Lower leg skin (tissue), 4 donors: ENCODE measurements at places on chromosomes 7 and 10. TPM values are rescaled to one million over a fixed set of nuclear protein-coding genes. Genes with fewer than 3 reads are reported as not detected.

GRCh38 chr10:127826154-127826725 is 66.5 kb downstream of the CLRN3 start:
- DNase-seq: peak; percentile 76

- DNase-seq: no peak
Measured at GRCh38 chr10:98646998-98647917, 200.5 kb upstream of the HPS1 start.

DNA sequence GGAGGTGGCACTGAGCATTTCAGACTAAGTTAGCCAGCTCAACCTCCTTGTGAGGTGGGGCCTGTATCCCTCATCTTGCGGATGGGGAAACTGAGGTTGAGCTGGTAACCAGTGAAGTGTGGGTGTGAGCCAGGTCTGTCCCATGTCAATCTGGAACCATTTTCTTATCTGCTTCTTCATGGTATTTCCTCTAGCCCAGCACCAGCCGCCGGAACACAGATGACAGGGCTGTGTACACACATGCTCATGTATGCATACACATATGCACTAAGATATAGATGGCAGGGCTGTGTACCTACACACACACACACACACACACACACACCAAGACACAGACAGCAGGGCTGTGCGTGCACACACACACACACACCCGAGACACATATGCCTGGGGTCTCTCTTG is 18.5 kb downstream of the RAMP3 start:
- DNase-seq: no peak

DNA sequence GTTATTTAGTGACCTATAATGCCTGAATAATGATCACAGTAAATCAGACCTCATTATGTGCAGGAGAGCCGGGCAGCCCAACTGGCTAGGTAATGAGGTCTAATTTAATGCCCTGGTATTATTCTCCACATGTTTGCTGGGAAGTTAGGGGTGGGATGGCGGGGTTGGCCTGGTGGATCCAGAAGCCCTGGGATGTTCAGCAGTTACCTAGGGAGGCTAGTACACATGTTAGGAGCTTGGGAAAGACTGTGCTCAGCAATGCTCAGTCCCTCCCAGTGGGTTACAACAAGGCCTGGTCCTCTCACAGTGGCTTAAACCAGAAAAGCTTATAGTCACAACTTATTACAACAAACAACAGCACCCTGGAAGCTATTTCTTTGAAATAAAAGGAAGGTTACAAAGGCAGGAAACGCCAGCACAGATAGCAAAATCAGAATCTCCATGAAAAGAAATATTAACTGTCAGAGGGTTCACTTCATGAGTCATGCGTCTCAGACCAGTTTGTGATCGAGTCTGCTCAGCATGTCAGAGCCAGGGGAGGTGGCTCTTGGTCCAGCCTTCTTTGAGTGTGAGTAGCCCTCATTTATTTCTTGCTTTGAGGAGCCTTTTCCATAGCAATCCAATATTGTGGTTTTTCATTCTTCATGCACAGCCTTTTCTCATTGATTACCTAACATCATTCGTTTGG is 418.6 kb upstream of the NPVF start:
- DNase-seq: no peak

The LRRC18 gene
- not detected for total RNA-seq

- no peak for DNase-seq
Measured at GRCh38 chr10:61778137-61778536, 115.4 kb downstream of the CABCOCO1 start.

DNA sequence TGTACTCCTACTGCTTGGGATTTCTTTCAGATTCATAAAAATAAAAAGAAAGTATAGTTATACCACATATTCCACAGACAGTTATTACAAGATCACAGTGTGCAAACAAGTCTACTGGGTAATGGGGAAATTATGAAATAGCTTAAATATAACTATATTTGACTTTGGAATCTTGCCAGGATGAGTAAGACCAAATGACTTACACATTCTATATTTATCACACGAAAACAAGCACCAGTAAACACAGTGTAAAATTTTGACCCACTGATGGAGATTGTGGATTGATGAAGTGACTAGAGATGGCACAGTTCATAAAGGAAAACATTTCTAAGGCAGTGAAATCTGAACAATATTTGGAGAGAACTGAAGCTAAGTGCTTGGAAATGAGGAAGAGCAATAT is 339.7 kb downstream of the THSD7A start:
- no peak for DNase-seq

- DNase-seq: no peak
Measured at GRCh38 chr7:47458486-47458885, 123.4 kb downstream of the TNS3 start.

The LOXL4 gene
- 1.7 TPM for total RNA-seq

DNA sequence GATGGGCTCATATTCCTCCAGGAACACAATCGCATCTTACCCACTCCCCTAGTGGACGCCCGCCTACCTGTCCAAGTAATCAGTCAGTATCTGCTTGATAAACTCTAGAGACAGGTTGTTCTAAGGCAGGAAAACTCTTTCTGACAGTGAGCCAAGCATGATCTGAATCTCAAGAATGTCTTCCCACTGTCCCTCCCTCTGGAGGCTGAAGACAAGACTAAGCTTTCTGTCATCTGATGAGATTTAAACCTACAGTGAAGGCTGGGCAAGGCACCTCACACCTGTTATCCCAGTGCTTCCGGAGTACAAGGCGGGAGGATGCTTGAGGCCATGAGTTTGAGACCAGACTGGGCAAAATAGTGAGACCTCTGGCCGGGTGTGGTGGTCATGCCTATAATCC is 586.6 kb downstream of the GALNT17 start:
- DNase-seq: no peak

The SLC26A3 gene
- not detected for total RNA-seq

The TFEC gene
- 0.34 TPM for total RNA-seq

The SPDYE5 gene
- 0.17 TPM for total RNA-seq

The TSPAN33 gene
- total RNA-seq: 8.2 TPM

The PKD2L1 gene
- not detected for total RNA-seq

DNA sequence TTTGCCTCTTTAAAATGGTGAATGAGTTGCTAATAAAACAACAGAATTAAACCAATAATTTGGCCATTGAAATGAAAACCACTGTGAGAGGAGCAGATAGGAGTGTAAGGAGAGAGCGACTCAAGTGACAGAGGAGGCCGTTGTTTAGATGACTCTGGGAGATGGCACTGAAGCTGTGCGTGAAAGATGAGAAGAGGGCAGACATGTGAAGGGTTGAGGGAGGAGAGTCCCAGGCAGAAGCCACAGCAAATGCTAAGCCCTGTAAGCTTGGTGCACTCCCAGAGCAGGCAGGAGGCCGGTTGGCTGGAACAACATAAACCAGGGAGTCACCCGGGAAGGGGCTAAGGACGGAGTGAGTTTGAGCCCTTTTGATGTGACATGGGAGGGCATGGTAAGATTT is 814 bp upstream of the OPALIN start:
- no peak for DNase-seq

DNA sequence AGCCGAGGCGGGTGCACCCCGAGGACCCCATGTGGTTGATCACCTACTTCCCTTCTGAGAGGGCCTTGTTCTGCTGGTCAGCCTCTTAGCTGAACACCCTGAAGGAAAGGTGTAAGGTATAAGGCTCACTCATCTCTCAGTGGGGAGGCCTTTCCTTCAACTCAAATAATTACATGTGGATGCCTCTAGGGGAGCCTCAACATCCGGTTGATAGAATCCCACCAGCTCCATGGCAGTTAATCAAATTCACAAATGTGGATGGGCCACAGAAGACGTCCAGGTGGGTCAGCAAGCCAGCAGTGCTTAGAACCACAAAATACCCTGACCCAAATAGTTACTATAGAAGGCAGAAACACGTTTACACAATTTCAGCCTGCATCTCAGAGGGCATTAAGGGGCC is 37.7 kb upstream of the ZNF32 start:
- peak; percentile 43 for DNase-seq

DNA sequence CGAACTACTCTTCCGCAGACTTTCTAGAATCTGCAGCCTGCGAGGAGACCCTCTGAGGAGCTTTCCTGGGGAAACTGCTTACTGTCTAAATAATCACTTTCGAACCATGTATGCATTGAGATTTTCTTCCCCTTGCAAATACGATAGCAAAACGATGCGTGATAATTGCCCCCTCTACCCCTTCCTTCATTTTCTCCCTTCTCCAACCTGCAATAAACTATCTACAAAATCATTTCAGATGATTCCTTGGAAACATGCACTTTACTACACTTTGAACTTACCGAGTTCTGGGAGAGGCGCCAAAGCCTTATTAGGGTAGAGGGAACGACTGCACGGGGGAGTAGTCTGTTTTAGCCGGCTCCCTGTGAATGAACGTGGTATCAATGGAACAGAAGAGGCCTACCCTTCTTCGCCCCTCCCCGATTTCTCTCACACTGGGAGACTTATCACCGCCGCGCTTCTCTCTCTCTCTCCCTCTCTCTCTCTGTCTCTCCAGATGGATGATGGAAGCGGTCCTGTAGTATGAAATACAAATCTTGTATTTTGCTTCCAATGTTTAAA is at the start of gene FGFBP3:
TSS of gene FGFBP3 (minus strand) at position 370 of the 561 bp plus-strand sequence. CDS start 517 bp downstream, outside the sequence.
- DNase-seq: no peak

- DNase-seq: no peak
Measured at GRCh38 chr10:69769395-69769992, 32.2 kb upstream of the COL13A1 start.

DNA sequence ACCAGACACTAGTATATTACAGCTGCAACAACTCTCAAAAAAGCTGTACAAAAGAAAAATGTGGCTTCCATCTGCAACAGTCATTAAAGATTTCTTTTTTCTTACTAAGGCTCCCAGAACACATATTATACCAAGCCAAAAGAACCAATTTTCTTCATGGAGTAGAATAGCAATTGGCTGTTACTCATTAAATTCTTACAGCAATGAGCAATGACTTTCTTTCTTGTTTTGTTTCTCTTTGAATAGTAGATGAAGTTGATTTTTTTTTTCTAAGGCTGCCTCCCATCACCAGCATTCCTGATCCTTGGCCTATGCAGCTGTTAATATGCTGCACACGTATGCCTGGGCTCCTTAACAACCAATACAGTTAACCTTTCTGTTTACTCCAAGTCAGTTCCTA is 36.6 kb upstream of the SPOCK2 start:
- DNase-seq: no peak

GRCh38 chr7:149670288-149670687 is 103.1 kb downstream of the ZNF467 start:
- no peak for DNase-seq

The HIF1AN gene
- total RNA-seq: 15.0 TPM

DNA sequence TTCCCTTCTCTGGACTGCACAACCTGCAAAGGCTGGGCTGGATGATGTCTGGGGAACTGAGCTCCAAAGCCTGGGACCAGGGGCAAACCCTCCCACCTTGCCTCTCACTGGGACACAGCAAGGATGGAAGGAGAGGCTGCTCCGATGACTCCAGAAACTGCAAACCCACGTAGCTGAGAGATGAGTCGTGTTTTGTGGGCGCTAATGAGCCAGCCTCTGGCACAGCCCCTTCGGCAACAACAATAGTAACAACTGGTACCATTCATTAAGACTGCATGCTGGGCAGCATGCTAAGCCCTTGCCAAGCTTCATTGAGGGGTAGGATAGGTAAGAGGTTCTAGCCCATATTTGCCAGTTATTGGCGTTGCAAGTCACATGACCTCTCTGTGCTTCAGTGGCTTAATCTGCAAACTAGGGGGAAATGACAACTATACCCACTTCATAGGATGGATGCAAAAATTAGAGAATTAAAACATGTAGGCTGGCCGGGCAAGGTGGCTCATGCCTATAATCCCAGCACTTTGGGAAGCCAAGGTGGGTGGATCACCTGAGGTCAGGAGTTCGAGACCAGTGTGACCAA is 145.9 kb downstream of the SH3PXD2A start:
- DNase-seq: no peak

DNA sequence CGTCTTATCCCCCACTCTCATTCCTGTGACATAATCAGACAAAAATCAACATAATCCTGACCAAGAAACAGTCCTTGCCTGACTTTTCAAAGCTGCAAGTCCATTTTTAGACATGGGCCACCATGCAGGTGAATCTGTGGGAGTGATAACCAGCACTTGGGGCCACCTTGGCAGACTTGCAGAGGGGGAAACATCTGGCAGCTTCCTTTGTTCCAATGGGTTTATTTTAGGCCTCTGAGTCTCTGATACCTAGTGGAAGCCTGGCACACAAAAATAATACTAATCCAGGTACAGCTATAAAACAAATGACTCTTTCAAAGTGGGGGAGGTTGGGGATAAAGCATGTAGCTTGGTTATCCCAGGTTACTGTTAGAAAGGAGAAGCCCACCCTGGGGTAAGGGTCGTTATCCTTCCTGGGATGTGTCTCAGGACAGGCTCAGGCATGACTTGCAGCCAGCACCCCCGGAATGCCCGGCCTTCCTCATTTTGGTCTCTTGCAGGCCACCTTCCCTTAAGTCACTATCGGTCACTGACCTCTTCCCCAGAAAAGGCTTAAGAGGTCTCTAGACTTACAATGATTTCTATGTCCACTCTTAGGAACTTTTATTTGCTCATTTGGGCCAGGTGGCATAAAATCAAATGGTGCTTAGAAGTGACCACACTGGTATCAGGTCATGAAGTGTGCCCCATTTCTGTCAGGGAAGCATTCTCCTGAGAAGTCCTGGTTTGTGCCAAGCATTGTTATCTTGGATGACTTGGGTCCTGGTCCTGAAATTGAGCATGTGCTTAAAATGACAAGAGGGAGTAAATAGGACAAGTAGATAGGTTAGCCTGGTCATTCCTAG is 37.6 kb downstream of the EEPD1 start:
- no peak for DNase-seq

GRCh38 chr7:71752171-71752935 is 620.4 kb downstream of the GALNT17 start:
- DNase-seq: peak; percentile 85

GRCh38 chr10:93250010-93250409 is 176.3 kb downstream of the CYP26A1 start:
- no peak for DNase-seq

The RASA4B gene
- total RNA-seq: 28.3 TPM

- DNase-seq: no peak
Measured at GRCh38 chr7:2150445-2150815, 82.3 kb downstream of the MAD1L1 start.

GRCh38 chr10:84015877-84016595 is 123.3 kb upstream of the GHITM start:
- DNase-seq: no peak

DNA sequence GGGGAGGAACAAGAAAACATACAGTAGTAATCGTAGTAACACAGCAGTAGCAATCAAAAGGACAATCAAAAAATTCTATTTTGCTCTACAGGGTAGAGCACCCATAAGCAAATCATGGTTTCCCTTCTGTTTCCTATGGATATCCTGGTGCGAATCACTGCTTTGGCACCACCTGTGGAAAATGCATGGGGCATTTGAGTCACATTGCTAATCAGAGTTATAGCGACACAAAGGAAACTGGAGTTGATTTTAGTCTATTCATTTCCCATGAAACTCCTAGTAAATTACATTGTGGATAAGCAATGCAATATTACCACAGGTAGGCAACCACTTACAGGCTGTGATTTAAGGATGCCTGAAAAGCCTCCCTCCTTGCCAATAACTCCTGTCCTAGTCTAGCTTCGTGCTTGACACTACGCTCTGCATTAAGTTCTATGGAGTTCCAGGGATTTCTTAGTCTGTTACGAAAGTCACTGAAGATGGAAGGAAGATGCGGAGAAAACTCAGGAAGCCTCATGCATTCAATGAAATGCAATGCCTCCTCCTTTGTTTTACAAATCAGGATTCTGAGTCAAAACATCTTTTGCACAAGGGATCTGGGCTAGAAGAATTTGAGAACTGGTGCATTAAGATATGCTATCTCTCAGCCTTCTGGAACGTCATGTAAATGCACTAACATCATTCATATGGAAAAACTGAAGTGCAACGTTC is 188.4 kb downstream of the DGKI start:
- no peak for DNase-seq

GRCh38 chr10:92845921-92846320 is 2.4 kb upstream of the EXOC6 start:
- no peak for DNase-seq
